Kasumi-1 (cell line): ENCODE measurements at places on chromosomes 6 and 20.

- DNase-seq: no peak
Measured at GRCh38 chr6:43250992-43251373, 7.7 kb downstream of the TTBK1 start.

DNA sequence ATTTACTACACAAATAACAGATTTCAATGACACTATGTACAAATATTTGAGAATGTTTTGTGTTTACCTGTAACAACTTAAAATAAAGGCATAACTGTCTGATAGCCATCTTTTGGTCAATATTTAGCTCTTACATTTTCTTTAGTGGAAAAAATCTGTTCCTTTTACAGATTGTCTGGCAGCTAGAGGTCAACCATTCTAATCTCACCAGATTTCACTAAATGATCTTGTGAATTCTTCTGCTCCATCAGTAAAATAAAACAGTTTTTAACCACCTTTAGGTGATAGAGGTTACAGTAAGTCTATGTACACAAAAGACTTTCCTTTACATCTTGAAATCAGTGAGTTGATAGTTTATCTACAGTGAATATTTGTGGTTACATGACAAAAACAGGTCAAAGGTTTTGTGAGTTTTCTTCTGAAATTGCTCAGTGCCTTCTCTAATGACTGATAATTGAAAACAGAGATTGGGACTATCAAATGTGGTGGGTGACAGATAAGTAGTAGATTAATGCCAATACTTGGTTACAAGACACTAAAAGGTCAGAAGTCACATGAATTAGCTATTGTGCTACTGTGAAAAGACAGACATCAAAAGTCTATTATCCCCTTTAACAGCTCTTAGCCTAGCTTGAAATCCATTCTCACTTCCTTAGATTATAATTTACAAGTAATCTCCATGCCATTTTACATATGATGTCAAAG is 47.4 kb downstream of the BMP5 start:
- no peak for DNase-seq

GRCh38 chr20:24733416-24733815 is 215.7 kb upstream of the CST7 start:
- no peak for DNase-seq

DNA sequence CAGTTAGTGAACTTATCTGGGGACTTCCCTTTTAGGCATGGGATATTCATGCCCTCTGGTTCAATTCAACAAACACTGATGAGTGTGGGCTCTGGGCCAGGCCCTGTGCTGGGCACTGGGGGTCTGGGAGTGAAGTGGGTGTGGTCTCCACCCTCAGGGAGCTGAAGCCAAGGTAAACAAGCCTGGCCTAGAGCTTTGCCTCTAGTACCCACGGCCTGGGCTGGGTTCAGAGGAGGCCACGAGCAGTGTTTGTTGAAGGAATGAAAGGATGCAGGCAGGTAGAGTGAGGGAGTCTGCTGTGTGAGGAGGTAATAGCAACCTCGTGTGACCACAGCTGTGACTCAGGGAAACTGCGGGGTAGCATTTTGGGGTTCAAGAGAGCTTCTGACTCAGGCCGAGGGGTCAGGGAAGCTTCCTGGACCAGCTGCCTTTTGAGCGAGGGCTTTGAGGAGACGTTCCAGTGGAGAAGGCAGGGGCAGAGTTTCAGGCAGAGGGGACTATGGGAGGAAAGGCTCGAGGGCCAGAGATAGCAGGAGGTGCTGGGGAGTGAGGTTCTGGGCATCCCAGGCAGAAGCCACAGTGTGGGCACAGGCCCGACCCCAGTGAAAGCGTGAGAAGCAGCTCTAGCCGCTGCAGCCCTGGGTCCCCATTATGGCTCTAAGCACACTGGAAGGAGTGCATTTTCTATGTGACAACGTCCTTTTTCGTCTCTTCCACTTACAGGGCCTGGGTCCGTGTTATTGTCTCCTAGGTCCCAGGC is 5.6 kb downstream of the MYLK2 start:
- no peak for DNase-seq

- DNase-seq: no peak
Measured at GRCh38 chr20:9403448-9403847, 110.9 kb upstream of the LAMP5 start.

DNA sequence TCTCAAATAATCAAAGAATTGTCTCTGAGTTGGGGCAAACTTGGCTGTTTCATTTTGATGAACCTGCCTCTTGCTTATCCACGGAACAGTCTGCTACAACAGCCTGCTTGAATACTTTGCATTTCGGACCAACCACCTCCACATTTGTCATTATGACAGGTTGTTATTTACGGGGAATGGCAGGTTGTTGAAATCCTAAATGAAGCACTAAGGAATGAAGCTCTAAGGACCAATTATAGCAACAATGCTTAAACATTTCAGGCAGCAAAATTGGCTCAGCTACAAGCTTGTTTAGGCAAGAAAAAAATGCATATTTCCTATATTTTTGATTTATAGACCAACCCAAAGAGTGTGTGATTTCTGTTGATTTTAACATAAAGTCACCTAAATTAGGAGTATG is 84.5 kb downstream of the MAP3K7 start:
- DNase-seq: no peak

GRCh38 chr20:54549658-54550326 is 74.4 kb downstream of the DOK5 start:
- DNase-seq: no peak

GRCh38 chr6:14066782-14067406 is 50.7 kb upstream of the CD83 start:
- peak; percentile 79 for DNase-seq

DNA sequence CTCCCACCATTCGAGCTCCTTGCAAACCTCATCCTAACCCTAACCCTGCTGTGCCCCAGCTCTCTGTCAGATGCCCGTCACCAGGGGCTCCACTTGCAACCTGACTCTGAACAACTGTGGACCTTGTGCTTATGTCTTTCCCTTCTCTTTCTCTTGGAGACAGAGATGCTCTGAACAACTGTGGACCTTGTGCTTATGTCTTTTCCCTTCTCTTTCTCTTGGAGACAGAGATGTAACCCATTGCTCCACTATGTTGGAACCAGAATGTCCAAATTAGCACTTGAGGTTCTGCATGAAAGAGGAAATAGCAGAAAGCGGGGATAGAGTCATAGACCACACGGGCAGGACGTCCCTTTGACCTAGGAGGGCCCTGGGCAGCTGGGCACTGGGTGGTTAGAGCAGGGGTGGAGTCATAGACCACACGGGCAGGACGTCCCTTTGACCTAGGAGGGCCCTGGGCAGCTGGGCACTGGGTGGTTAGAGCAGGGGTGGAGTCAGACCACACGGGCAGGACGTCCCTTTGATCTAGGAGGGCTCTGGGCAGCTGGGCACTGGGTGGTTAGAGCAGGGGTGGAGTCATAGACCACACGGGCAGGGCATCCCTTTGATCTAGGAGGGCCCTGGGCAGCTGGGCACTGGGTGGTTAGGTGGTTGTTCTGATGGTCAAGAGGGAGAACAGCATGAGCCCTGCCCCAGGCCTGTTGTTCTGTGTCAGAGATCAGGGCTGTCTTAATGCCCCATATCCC is 22.2 kb downstream of the PCMTD2 start:
- DNase-seq: no peak

GRCh38 chr6:135880066-135880972 is 28.8 kb downstream of the PDE7B start:
- peak; percentile 3 for DNase-seq

- peak; percentile 50 for DNase-seq
Measured at GRCh38 chr20:38291966-38292365, 12.0 kb upstream of the BPI start.

DNA sequence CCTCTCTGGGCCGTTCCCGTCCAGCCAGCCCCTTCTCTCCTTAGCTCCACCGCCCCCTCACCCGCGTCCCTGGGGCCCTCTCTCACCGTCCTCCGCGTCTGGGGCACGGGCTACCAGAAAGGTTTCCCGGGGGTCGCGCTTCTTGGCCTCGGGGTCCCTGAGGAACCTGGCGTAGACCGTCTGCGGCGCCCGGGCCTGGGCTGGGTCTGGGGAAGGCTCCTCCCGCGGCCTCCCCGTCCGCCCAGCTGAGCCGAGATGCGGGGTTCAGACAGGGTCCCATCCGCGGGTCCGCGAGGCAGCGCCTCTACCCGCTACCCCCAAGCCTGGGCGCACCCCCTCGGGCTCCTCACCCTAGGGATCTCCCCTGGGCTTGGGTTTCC is 1.1 kb downstream of the TULP1 start:
- no peak for DNase-seq
